NCI-H460 (cell line): ENCODE measurements at places on chromosomes 1 and 21. TPM values are rescaled to one million over a fixed set of nuclear protein-coding genes. Genes with fewer than 3 reads are reported as not detected.

GRCh38 chr1:84846387-84846786, 46.6 kb downstream of the LPAR3 start:
- DNase-seq: no peak

AMY1A gene
- not detected in 2 replicates for total RNA-seq

CNR2 gene
- total RNA-seq: not detected in 2 replicates

GNL2 gene
- total RNA-seq: 34.8 and 50.8 TPM in 2 replicates

MATN1 gene
- total RNA-seq: 0.09 and 0.30 TPM in 2 replicates

DNA sequence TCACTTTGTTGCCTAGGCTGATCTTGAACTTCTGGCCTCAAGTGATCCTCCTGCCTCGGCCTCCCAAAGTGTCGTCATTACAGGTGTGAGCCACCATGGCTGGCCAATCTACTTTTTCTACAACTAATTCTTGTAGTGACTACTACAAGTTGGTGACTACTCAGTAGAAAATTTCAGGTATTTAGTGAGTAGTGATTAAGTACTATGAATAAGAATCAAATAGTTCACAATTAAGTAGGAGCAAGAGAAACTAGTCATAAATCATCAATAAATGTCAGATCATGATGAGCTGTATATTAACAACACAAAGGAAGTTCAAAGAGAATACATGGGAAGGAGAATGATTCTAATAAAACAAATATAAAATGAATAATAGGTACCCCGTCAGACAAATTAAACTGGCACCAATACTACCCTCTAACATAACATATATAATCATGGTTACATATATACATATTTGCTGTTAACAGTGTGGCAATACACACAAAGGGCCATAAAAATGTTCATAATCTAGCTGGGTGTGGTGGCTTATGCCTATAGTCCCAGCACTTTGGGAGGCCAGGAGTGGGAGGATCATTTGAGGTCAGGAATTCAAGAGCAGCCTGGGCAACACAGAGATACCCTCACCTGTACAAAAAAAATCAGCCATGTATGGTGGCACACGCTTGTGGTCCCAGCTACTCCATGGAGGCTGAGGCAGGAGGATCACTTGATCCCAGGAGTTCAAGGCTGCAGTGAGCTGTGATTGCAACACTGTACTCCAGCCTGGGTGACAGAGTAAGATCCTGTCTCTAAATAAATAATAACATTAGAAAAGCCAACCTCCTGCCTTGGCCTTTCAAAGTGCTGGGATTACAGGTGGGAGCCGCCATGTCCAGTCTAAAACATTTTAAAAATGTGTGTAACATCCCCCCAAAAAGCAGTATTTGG, 19.1 kb downstream of the YY1AP1 start:
- DNase-seq: no peak

GRCh38 chr1:200366577-200367253, 43.1 kb downstream of the ZNF281 start:
- DNase-seq: no peak

DNA sequence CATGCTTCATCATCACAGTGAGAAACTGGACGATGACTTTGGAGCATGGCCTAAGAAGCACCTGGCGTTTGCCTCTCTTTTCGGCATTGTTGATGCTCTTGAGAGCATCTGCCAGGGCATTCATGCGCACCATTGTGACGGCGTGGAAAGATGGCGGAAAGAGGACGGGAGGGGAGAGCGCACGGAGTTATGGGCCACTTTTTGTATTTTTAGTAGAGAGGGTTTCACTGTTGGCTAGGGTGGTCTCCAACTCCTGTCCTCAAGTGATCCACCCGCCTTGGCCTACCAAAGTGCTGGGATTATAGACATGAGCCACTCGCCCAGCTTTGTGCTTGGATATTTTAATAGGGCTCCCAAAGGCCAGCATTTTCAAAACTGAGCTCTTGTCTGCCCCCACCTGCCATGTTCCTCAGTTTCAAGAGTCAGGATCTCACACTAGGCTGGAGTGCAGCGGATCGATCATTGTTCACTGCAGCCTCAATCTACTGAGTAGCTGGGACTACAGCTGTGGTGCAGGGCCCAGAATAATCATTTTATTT, 5.3 kb downstream of the RPS8 start:
- no peak for DNase-seq

DNA sequence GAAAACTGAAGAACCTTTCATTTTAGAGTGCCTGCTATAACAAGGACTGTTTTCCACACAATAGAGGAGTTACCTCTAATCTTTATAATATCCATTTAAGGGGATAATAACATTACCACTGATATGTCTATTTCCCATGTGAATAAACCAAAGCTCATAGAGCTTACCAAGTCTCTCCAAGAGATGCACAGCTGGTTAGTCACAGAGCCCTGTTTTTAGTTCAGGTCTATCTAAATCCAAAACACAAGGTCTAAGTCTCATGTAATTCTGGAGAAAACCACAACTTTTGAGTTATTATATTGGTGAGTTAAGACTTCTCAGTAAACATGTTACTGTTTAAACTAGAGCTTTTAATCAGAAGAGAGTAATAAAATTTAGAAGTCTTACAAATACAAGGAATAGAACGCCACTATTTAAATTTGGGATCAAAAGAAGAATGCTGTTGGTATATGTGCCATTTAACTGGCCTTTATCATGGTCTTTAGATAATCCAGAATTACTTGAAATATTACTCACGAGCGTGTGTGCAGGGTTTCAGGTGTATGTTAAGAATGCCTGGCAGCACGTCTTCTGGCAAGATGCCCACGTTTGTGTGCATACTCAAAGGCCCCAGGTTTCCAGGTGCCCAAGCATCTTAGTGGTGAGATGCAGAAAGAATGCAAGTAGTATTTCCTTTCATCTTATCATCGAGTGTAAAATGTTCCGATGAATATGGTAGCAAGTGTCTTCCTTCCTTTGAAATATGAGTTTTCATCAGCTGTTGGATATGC, 190.6 kb downstream of the FMN2 start:
- no peak for DNase-seq

- DNase-seq: no peak
These were observed 92.8 kb upstream of the CDC42BPA start for GRCh38 chr1:227411066-227411465.

GRCh38 chr21:10627316-10627863, 106.0 kb downstream of the TPTE start:
- no peak for DNase-seq

- DNase-seq: no peak
These were observed 4.0 kb downstream of the USP24 start for GRCh38 chr1:55210990-55211801.

DNA sequence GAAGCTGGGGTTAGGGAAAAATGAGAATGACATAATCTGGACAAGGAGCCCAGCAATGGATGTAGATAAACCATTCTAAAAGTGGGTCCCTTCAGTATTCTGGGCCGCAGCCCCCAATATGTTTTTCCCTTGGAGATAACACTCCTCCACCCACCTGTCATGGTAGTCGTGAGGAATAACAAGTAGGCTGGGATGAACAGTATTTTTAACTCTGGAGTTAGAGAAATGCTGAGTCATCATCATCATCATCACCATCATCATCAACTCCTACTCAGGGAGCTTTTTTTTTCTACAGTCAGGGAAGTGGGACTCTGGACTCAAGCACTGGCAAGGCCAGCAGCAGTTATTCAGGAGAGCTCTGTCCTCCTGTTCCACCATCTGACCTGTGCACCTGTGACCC, 12.8 kb downstream of the CADM3 start:
- no peak for DNase-seq

DNA sequence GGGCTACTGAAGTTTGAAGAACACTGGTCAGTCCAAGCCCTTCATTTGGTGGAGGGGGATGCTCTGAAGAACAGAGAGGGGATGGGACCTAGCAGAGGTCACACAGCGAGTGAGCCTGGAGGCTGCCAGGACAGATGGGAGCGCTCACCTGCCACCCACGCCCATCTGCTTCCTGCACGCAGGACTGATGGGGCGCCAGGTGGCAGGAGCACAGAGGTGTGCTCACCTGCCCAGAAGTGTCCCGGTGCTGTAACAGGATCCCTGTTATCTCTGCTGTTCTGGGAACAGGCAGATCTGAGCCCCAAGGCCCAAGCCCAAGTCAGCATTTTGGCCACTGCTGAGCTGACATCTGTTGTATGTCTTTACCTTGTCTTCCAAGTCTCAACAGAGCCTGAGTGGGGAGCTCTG, 40.5 kb downstream of the EPHB2 start:
- DNase-seq: no peak

DNA sequence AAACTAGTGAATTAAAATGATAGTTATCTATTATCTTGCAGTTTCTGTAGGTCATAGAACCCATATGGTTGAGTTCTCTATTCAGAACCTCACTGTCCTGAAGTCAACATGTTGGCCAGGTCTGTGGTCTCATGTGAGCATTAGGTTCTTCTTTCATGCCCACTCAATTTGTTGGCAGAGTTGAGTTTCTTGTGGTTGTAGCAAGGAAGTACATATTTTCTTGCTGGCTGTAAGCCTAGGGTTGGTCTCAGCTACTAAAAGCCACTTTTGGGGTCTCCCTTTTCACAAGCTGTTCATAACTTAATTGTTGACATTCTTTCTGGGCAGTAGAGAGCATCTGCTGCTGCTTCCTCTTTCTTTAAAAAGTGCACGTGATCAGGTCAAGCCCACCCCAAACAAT, 1165.1 kb upstream of the NCAM2 start:
- no peak for DNase-seq

- no peak for DNase-seq
These were observed 171.2 kb upstream of the RUNX1 start for GRCh38 chr21:35220301-35220700.

GRCh38 chr1:59315529-59316463, 18.9 kb downstream of the FGGY start:
- DNase-seq: no peak

ASH1L gene
- total RNA-seq: 42.7 and 46.5 TPM in 2 replicates

GRCh38 chr1:13798120-13798519, 98.1 kb downstream of the PRDM2 start:
- DNase-seq: no peak

DNA sequence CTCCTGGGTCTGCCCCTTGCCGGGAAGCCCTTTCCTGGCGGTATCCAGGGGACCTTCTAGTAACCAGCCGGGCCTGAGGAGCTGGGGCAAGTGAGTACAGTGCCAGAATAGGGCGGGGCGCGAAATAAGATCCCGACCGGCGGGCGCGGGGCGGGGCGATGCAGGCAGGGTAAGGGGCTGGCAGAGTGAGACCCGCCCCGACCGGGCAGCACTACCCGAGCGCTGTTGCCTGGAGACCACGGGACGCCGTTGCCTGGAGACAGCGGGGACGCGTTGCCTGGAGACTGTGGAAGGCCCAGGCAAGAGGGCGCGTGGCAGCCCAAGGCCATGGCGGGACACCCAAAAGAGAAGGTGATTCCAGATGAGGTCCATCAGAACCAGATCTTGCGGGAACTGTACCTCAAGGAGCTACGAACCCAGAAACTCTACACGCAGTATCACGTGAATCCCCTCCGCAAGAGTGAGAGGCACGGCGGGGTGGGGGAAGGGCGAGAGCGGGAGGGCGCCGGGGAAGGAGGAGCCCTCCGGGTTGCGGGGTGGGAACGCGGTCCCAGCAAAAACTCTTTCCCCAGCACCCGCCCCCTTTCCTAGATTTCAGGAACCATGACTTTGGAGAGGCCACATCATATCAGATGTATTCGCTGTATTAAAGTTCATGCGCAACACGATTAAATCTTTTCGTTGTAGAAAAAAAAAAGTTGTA, 24.3 kb downstream of the EBNA1BP2 start:
- DNase-seq: peak; percentile 57

- no peak for DNase-seq
These were observed 60.0 kb upstream of the ROR1 start for GRCh38 chr1:63713627-63714481.

SLC66A1 gene
- 10.2 and 10.5 TPM in 2 replicates for total RNA-seq

DNA sequence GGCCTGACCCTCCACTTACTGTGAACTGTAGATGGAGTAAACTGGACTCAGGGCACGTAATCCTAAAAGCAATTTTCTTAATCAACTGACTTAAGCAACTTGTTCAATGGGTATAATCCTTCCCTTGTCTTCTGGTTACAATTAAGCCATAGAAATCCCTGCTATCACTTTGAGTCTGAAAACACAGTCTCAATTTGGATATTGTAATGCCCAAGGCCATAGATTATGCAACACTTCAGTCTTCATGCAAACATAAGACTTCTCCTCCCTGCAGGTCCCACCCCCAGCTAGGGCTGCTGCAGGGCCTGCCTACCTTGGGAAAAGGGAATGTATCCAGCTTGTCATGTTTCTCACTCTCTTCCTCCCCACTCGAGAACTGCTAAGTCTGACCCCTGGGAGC, 6.2 kb upstream of the SLC5A9 start:
- no peak for DNase-seq

- DNase-seq: peak; percentile 20
These were observed 34.2 kb upstream of the GNPAT start for GRCh38 chr1:231206856-231207255.

DNA sequence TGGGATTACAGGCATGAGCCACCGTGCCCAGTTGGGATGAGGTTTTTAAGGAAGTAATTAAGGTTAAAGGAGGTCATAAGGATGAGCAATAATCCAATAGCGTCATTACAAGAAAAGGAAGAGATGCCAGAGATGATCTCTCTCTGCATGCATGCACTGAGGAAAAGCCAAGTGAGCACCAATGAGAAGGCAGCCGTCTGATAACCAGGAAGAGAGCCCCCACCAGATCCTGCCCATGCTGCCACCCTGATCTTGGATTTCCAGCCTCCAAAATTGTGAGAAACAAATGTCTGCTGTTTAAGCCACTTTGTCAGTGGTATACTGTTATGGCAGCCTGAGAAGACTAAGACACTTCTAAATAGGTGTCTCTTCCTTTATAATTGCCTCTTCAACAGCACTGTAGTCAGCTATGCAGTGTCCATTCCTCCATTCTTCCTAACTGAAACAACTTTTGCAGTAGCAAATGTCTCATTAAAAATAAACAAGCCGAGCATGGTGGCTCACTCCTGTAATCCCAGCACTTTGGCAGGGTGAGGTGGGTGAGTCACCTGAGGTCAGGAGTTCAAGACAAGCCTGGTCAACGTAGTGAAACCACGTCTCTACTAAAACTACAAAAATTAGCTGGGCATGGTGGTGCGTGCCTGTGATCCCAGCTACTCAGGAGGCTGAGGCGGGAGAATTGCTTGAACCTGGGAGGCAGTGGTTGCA, 216.2 kb upstream of the RUNX1 start:
- DNase-seq: no peak

GRCh38 chr21:35428489-35428888, 379.4 kb upstream of the RUNX1 start:
- no peak for DNase-seq

DMRTB1 gene
- not detected in 2 replicates for total RNA-seq

SH3BGR gene
- total RNA-seq: 4.0 and 4.3 TPM in 2 replicates

- no peak for DNase-seq
These were observed 241.1 kb upstream of the KIAA0040 start for GRCh38 chr1:175433532-175434282.

GRCh38 chr1:147215540-147215916, 9.6 kb downstream of the FMO5 start:
- DNase-seq: no peak

CFAP298 gene
- 44.5 and 52.7 TPM in 2 replicates for total RNA-seq

DNA sequence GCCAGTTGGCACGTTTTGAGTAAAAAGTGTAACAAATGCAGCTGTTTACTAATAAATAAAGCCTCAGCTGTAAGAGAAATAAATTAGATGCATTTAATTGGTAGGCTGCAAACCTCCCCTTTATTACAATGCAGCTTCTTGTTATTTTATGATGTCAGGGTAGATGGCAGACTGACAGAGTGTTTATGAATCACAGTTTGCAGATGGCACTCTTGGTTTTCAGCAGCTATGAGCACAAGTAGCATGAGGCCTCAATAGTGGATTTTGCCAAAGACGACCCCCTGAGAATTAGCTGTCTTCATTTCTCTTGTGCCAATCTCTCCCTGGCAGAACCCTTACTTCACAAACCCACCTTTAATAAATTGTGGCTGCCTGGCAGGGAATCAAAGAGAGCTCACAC, 161.2 kb upstream of the C1orf87 start:
- no peak for DNase-seq

CD53 gene
- not detected in 2 replicates for total RNA-seq
